ENCODE measurements at places on chromosomes 1 and 21.

DNA sequence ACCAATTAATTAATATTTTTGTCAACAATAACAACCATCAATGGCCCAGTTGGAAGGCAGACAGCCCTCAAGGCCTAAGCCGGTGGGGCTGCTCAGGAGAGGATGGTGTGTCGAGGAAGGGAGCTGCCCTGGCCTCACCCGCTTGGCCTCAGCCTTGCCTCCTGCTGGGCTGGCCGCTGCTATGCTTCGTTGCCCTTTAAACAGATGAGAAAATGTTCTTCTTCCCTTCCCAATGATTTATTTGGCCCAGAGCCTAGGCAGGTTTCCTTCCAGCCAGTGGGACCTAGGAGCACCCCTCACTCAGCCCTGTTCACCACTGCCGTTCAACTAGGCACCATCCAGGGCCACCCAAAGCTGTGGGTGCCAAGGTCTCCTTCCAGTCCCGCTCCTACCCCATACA is 3.1 kb upstream of the ADGRB2 start:
- no peak for DNase-seq

DNA sequence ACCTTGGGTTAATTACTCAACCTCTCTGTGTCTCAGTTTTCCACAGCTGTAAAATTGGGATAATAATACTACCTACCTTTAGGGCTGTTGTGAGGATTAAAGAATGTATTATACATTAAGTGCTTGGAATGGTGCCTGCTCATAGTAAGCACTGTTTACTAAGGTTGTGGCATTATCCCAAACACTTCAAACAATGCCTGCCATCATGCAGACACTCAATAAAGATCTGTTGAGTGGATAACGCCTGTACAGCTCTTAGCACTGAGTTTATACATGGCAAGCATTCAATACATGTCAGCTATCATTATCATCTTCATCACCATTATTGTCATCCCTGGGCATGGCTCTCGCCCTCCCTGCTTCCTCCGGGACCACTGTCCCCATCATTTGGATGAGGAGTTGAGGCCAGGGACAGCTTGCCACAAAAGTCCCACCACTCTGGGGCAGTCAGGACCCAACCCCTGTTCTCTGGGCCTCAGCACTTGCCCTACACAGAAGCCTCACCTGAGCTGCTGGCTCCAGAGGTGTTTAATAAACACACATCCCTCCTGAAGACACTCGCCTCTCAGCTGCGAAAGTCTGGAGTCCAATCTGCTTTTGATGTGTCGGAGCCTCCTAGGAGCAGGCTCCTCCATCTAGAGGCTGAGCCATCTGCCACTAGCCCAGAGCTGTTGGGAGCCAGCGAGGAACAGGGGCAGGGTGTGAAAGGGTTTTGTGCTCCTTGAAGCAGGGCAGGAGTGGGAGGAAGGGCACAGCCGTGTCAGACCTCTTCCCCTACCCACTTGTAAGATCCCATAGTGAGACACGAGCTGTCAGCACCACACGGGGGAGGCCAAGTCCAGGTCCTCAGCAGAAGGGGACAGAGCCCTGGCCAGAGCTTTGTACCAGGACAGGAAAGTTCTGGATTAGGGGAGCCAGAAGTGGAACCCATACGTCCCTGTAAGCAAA is 80.9 kb upstream of the ZC3H12A start:
- no peak for DNase-seq

DNA sequence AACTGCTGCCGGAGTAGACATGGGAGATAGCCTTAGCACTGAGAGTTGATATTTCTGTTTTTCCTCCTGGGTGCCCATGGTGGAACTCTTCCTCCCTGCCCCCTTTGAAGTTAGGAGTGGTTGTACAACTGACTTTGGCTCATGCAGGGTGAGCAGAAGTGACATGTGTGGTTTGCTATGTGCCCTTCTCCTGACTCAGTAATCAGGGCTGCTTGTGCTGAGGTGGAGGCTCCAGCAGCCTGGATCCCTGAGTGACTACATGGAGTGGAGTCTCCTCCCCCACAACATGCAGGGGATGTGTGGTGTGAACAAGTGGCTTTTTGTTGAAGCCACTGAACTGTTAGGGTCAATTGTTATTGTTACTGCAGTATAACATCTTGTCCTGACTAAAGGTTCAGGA is 261.6 kb downstream of the CAMTA1 start:
- no peak for DNase-seq

DNA sequence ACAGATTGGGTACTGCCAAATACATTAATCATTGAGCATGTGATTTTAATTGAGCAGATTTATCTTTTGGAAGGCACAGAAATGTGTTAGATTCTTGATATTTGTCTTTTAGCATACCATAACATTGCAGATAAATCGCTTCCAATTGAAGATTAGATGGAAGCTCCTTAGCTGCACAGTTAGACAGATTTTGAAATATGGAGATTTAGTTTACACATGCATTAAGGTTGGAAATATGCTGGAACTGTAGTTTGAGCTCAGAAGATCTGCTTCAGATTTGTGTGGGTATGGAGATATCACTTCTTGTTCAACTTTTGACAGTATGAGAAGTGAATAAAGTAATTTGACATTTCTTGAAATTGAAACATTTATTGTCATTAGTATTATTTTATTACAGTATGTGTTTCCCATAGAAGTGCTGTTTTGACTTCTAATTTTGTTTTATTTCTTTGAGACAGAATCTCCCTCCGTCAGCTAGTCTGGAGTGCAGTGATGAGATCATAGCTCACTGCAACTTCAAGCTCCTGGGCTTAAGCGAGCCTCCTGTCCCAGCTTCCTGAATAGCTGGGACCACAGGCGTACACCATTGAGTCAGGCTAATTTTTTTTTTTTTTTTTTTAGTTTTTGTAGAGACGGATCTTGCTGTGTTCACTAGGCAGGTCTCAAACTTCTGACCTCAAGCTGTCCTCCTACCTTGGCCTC is 29.1 kb downstream of the THRAP3 start:
- DNase-seq: no peak

GRCh38 chr1:152869808-152870419 is 8.2 kb upstream of the SMCP start:
- DNase-seq: peak; percentile 23

GRCh38 chr1:60972841-60973364 is 109.5 kb upstream of the NFIA start:
- no peak for DNase-seq

GRCh38 chr1:199914546-199914945 is 113.0 kb upstream of the NR5A2 start:
- DNase-seq: no peak

GRCh38 chr1:7313081-7313546 is 458.0 kb upstream of the VAMP3 start:
- DNase-seq: no peak

- no peak for DNase-seq
Observed at GRCh38 chr1:186807163-186807562, 21.6 kb upstream of the PLA2G4A start.

DNA sequence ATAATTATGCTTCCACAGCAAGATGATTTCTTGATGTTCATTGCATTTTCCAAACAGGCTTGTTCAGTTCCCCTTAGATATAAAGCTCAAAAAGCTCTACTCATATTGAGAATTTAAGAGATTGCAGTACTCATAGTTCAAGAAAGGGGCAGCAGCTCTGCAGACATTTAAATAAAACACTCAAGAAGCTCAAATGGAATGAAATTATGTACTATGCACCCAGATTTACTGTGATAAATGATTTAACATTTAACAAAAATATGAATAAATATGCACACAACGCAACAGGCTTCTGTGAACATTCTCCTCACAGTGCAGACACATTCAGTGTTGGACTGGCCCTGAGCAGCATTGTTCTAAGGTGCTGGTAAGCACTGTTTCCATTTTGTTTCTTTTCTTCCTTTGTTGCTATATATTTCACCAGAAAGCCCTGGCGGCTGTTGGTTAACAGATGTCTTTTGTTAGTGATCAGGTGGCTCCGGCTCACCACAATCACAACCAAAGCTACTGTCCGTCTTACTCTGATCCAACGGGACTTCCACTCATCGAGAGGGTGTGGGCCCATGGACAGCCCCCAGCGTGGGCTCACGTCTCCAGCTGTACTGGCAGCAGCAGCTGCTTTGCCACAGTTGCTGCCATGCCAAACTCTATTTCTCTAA is 1440.3 kb downstream of the NCAM2 start:
- DNase-seq: no peak

GRCh38 chr1:7369866-7370265 is 401.2 kb upstream of the VAMP3 start:
- DNase-seq: no peak

DNA sequence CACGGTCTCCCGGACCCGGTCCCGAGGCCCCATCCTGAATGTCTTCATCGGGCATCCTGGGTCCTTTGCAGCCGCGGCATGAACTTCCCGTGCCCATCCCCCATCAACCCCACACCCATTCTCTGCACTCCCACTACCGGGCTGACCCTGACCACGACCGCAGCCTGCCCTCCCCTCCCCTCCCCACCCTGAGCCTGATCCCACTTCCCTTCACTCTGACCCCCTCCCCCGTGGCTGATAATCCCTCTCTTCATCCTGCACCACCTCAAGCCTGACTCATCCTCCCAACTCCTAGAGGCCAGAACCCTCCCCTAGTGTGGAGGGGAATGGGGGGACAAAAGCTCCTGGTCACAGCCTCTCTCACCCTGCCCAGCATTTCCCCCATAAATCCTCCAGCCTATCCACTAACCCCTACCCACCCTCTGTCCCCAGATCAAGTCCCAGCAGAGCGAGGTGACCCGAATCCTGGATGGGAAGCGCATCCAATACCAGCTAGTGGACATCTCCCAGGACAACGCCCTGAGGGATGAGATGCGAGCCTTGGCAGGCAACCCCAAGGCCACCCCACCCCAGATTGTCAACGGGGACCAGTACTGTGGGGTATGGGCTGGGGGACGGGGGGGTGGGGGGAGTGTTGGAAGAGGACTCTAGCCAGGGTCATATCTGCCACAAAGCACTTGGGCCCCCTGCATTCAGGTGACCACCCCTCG is 602 bp downstream of the SH3BGRL3 start:
- DNase-seq: no peak

- no peak for DNase-seq
Observed at GRCh38 chr1:48018799-48019198, 21.6 kb upstream of the TRABD2B start.

DNA sequence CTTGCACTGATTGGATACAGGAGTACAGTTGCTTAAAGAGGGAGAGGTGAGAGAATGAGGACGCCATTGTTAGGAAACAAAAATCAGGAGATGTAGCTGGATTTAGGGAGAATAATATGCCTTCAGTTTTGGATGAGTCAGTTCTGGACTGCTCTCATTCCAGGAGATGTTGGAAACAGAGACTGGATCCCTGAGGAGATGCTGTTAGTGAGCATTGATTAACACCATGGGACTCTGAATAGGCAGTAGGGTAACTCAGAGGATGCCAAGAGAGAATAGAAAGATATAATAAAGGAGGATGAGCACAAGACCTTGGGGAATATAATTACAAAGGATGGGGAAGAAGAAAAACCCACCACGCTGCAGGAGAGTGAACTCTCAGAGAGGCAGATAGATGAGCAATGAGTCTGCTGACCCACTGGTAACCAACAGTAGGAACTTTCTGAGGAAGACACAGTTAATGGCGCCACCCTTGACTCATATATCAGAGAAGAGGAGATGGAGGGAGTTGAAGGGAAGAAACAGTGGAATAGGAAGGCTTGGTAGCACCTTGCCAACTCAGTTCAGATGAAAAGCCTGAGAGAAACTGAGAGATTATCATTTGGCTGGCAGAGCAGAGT is 10.5 kb downstream of the KCNJ15 start:
- DNase-seq: no peak

- peak; percentile 75 for DNase-seq
Observed at GRCh38 chr1:108561689-108562326, 1.9 kb downstream of the EEIG2 start.

DNA sequence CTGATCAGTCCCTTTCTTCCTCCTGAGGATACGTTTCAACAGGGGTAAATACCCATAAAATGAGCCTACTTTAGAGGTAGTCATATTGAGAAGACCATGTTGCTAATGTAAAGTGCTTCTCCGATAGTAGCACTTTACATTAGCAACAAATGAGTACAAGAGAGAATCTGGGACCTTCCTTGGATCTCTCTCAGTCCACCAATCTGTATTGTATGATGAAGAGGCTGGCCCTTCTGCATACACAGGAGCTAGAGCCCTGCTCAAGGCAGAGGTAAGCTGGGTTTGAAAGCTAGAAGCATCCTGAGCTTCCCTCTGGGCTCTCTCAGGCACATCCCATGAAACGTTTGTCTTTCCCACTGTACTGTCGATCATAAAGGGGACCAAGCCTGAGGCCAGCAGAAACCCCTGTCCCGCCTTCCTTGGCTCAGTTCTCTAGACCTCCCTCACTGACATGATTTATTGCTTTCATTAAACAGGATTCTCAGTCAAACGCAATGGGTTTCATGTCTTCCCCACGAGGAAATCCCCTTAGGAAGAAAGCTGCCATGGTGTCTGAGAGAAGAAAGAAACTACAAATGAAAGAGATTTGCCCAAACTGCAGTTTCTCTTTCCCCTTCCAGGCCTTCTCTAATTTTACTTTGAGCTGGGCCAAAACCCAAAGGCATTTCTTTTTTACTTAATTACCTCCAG is 62.8 kb upstream of the BCAR3 start:
- DNase-seq: no peak

DNA sequence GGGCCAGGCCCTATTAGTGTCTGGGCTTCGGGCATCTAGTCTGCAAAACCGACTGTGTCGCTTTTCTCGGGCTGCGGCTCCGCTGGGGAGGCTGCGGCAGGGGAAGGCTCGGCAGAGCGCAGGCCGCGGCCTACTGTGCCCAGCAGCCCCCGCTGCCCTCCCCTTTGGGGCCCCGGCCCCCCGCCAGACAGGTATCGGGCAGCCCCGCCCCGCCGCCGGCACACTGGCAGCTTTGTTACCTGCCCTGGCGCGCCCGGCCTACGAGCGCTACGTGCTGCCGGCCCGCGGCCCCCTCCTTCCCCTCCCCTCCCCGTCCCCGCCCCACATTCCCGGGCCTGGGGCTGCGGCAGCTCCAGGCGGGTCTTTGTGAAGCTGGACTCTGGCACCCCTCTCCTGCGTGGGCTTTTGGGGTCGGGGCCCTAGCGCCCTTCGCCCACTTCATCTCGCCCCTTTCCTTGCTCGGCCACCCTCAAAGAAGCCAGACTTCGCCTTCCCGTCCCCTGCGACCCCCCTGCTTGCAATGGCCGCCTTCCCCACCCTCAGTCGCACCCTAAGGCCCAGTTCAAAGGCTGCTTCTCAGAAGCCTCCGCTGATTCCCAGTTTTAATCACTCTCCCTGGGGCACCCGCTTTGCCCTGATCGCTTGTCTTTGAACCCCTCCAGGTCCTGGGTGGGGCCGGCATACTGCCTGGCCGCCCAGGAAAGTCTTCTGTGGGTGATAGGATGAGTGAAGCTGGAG is 48.9 kb upstream of the SLC2A1 start:
- no peak for DNase-seq
